ENCODE measurements at places on chromosomes 12 and 14. TPM values are rescaled to one million over a fixed set of nuclear protein-coding genes. Genes with fewer than 3 reads are reported as not detected.
A peak's percentile ranks its signal among the peaks of the same experiment; 100 is the strongest.

The RD3L gene
- not detected for total RNA-seq

DNA sequence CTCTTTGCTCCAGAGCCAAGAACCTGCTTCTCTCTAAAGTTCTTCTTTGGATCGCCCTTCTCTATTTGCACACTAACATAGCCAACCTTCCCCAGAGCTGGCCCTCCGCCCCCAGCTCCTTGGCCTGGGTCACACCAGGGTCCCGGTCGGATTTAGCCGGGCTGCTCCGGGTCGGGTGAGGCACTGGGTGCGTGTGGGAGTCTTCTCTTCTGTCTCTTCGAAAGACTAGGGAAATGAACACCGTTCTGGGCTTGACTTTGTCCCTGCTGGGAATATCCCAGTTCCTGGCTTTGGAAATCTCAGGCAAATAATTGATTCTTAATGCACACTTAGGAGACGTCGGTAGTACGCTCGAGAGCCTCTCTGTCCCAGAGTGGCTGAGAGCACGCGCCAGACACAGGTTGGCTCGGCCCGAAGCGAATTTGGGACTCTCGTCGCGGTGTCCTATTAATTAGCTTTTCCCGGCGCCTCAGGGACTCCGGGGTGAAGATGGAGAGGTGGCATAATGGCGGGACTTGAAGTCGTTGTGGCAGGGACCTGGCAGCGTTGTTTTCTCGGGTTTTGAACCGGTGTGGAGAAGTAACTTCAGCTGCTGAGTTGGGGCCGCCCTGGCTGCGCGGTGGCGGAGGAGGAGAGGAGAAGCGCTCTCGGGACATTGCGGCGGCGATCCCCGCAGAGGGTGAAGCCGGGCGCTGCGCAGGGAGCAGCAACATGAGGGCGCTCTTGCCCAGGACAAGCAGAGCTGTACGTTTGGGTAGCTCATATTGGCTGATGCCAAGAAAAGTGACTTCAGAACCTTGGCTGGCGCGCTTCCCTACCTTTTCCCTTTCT is 7.5 kb downstream of the FOXG1 start:
- DNase-seq, result no peak

The SLC38A1 gene
- total RNA-seq, result 180 TPM

- no peak for DNase-seq
Observed at GRCh38 chr14:20560961-20561360, at the start of gene RNASE9. TSS of gene RNASE9 (minus strand) at chr14:20561047.

- DNase-seq, result no peak
Observed at GRCh38 chr12:25251769-25252168, 1.0 kb upstream of the KRAS start.

DNA sequence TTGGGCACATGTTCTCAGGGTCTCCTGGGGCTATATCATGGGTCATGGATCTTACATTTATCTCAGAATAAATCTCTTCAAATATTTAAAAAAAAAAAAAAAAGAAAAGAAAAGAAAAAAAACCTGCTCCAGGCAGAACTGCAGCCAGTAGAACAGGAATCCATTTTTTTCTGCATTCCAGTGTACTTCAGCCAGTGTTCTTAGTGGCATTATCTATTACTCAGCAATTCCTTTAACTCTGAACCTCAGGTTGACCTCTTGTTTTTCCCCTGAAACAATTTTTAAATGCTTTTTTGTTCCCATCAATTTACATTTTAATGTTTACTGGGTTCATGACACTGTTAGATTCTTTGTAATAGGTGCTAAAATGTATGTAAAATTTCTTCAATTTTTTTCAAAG is 66.7 kb upstream of the STXBP6 start:
- no peak for DNase-seq

GRCh38 chr12:115697340-115697739 is 580.2 kb downstream of the MED13L start:
- no peak for DNase-seq

The EGLN3 gene
- total RNA-seq, result 4.3 TPM

The DYNLL1 gene
- total RNA-seq, result 190 TPM

DNA sequence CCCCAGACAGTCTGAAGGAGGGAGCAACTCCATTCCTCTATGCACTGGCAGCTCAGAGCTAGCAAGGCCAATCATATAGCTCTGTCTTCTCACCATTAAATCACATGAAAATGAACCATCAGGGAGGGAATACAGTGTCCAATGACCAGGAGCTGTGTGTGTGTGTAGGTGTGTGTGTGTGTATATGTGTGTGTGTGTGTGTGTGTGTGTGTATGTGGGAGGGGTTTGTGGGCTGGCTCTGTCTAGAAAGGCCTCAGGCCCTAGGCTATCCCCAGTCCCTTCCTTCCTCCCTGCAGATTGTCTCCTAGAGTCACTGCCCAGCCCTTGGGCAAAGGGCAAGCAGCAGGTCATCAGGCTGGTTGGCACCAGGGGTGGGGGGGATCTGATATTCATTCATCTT is 5.7 kb upstream of the SUSD6 start:
- DNase-seq, result no peak

DNA sequence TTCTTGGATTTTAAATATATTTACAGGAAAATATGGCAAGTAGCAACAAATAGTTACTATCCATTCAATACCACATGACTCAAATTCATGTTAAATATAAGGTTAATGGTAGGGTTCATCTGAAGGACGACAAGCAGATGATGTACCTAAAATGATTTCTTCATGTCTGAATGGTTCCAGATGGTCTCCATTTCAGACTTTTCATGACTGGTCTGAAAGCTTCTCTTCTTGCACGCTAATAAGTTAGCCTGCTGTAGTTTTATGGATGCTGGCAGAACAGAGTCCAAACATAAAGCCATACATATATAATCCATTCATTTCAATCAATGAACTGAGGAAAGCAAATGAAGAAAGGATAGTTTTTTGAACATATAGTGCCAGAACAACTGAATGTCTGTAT is 257.0 kb upstream of the MGAT4C start:
- DNase-seq, result no peak

- no peak for DNase-seq
Observed at GRCh38 chr12:124110372-124110883, 137.4 kb downstream of the ZNF664 start.

The KRT4 gene
- not detected for total RNA-seq

The CDK17 gene
- 32.7 TPM for total RNA-seq

The DHH gene
- total RNA-seq, result not detected

DNA sequence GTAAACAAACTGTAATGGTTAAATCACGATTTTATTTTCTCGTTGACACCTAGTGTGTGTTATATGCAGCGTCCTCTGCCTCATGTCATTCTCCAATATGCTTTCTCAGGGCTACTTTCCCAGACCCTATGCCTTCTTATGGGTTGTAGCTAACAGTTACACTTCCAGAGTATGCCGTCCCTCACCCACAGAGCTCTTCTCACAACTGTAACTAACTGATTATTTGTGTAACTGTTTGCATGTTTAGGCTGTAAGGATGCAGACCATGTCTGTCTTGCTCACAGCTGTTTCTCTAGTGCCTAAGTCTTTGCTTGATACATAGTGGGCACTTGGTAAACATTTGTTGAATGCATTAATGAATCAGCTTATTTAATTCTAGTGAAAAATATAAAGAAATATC is 417.5 kb downstream of the ZFP36L1 start:
- DNase-seq, result no peak

DNA sequence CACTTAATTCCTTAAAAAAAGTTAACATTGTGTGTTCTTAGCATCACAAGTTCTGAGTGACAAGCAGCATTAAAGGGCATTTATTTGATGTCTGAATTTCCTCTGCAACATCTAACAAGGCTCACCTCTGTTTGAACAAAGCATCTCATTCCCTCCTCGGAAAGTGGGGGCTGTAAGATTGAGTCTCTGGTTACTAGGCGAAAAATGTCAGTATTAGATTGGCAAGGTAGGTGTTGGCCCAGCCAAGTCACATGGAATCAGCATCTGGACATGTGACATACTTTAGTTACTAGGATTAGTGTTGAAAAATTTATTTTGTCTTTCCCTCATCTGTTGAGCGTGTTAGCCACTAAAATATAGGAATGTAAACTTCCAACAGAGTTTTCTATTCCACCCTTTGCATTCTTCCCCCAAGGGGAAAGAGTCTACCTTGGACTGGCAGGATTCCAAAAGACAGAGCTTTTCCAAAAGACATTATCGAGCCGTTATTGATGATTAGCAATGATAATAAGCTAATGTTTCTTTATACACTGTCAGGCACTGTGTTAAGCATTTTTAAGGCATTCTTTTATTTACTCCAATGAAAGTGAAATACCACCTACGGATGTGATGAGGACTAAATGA is 194.9 kb upstream of the BTG1 start:
- no peak for DNase-seq

The DHRS4L2 gene
- 16.0 TPM for total RNA-seq

The C12orf54 gene
- total RNA-seq, result not detected

The TEAD4 gene
- total RNA-seq, result 0.44 TPM

GRCh38 chr12:26918321-26919215 is 19.2 kb downstream of the INTS13 start:
- no peak for DNase-seq

The KRT75 gene
- not detected for total RNA-seq

GRCh38 chr12:88314706-88315105 is 172.6 kb downstream of the TMTC3 start:
- no peak for DNase-seq

DNA sequence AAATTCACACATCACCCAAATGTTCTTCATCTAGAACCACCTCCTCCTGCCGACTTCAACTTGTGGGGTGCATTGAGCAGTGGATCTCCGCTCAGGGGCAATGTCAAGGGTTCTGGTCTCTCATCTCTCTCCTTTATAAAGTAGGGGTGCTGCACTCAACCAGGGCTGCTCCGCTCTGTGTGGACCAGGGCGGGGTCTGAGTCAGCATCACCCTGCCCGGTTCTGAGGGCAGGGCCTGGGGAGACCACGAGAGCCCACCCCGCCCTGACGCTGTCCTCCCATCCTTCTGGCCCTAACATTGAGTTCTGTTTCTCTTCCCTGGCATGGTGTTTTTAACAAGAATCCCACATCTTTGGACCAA is 311.6 kb upstream of the DIO3 start:
- DNase-seq, result peak; percentile 25

DNA sequence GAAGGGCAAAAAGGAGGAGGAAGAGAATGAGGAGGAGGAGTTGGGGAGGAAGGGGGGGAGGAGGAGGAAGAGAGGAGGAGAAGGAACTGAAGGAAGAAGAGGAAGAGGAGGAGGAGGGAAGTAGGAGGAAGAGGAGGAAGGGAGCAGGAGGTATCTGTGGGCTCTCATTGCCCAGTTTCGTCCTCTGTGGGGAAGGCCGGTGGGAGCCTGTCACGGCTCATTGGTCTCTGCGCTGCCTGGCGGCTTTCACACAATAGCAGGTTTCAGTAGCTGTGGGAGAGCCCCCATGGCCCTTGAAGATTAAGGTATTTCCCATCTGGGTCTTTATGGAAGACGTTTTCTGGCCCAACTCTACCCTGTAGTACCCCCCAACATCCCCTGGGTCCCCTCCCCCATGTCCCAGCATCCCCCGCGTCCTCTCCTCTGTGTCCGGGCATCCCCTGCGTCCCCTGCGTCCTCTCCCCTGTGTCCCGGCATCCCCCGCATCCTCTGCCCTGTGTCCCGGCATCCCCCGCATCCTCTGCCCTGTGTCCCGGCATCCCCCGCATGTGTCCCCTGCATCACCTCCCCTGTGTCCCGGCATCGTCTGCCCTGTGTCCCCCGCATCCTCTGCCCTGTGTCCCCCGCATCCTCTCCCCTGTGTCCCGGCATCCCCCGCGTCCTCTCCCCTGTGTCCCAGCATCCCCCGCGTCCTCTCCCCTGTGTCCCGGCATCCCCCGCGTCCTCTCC is 278.2 kb upstream of the SFSWAP start:
- DNase-seq, result no peak

DNA sequence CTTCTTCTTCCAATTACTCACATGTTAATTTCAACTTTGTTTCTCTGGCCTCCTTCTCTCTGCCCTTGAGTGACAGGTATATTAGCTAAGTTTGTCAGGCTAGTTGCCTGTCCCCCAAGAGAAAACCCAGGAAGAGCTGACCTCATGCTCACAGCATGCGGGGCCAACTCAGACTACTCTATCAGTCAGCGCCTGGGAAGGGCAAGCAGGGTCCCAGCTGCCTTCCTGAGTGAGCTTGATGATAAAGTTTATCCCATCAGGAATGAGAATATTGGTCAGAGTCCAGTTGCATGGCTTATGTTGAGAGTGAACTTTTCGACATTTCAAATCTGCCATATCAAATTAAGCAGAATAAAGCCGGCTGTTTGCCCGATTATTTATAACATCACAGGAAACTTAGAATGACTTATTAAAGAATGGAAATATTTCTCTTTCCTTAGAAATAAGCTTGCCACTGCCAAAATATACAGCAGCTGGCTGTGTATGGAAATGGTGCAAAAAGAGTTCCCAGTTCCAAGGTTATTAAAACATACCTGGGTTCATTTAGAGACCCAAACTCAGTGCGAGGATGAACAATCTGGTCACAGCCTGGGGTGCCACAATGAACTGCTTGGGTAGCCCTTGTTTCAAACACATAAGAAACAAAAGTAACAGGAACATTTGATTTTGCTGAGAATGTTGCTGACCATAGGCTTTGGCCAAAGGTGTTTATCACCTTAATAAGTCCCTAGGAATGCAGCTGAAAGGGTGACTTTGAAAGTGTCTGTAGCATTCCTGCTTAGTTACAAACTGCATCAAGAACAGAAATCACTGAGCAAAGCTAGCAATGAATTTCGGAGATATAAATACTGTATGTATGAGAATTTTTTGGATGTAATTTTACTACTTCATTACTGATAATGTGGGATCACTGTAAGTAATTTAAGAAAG is 1553.8 kb upstream of the FLRT2 start:
- no peak for DNase-seq

- DNase-seq, result no peak
Observed at GRCh38 chr12:93442411-93443340, 929 bp upstream of the UBE2N start.

DNA sequence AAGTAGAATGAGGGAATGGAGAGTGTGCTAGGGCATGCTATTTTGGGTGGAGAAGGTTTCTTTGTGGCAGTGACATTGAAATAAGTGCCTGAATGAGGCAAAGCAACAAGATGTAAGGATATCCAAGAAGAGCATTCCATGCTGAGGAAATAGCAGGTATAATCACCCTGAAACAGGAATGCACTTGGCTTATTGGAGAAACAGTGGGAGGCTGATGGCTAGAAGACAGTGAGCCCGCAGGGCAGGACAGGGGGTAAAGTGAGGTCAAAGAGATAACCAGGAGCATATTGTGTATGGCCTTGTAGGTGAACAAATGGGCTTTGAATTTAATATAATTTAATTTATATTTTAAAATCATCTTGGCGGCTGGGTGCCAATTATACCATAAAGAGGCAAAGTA is 877.0 kb downstream of the DIO2 start:
- DNase-seq, result no peak

GRCh38 chr12:11486623-11487444 is 91.5 kb upstream of the PRB2 start:
- peak; percentile 88 for DNase-seq

The KCNJ8 gene
- total RNA-seq, result not detected

GRCh38 chr14:104367866-104368750 is 211.5 kb upstream of the C14orf180 start:
- no peak for DNase-seq
